ENCODE measurements at places on chromosomes 7 and 10.

GRCh38 chr10:118459642-118460193 is 117.6 kb upstream of the FAM204A start:
- peak; percentile 82 for DNase-seq

DNA sequence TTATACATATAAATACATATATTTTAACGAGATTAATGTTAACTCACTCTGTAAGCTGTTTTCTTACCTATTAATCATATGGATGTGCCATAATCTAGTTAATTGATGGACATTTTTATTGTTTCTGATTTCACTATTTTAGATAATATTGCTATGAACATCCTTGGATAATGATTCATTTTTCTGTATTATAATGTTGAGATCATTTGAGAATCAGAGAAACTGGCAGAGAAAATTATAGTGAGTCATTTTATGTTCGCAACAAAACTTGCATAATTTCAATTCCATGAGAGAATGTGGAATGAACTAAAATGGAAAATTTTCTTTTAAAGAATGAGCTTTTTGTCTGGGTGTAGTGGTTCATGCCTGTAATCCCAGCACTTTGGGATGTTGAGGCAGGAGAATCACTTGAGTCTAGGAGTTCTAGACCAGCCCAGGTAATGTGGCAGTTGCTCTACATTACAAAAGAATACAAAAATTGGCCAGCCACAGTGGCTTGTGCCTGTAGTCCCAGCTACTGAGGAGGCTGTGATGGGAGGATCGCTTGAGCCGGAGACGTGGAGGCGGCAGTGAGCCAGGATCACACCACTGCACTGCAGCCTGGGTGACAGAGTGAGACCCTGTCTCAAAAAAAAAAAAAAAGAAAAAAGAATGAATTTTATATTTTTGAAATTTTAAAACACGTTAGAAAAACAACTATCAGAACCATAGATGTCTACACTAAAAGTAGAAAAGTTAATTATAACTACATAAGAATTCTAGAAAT is 40.5 kb downstream of the PAPSS2 start:
- no peak for DNase-seq

- no peak for DNase-seq
These were observed 3.5 kb downstream of the CYTH3 start for GRCh38 chr7:6268907-6269306.

DNA sequence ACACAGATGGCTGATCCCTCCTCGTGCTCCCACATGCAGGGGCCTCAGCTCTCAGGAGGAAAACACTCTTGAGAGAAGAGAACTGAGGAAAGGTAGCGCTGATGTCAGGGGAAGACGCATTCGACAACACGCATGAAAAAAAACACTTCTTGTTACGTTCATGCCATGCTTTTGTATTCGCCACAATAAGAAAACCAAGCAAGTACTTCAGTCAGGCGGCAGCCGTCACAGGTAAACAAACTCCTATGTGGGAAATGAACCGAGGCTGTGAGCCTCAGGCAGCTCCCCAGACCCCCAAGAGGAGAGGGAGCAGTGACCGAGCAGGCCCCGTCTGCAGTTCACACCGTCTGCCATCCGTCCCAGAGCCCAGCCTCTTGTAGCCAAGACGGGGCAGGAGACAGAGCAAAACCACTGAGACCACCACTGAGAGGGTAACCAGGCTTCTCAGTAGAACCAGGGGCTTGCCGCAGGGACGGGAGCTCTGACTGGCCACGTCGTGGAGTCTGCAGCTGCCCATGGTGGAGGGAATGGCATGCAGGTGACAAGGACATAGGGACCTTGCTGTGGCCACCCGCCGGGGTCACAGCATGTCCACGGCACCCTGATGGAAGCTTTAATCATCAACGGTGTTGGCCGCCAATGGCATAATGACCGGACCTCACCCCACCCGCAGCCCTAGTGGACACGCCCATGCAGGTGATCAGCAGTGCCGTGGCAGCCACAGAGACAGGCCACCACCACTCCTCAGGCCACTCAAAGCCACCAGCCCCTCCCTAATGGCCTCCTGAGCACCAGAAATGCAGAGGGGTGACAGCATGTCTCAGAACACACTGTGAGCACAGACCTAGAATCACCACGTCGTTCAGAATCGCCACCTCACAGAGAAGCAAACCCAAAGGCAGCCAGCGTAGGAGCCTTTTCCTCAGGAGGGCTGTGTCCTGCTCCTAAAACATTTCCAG is 304.3 kb downstream of the PTPRN2 start:
- DNase-seq, result no peak

- no peak for DNase-seq
These were observed 546.9 kb downstream of the TCERG1L start for GRCh38 chr10:130764651-130765050.

DNA sequence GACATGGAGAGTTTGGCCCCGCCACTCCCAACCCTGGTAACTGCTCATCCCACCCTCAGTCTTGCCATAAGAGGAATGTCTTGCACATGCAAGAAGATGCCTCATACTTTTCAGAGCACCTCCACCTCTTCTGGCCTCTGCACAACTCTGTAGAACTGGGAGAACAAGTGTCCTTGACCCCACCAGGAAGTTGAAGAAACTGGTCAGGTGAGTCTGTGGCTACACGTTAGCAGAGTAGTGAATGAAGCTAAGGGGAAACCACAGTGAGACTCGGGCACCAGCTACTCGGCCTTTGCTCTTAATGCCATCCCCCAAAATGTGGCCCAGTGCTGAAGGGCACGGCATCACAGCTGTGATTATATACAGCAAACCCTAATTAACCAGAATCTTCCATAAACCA is 110.1 kb downstream of the ARID5B start:
- no peak for DNase-seq

GRCh38 chr7:34756025-34756437 is 98.0 kb downstream of the NPSR1 start:
- no peak for DNase-seq

- no peak for DNase-seq
These were observed 1.0 kb upstream of the ITGA8 start for GRCh38 chr10:15720635-15721287.

DNA sequence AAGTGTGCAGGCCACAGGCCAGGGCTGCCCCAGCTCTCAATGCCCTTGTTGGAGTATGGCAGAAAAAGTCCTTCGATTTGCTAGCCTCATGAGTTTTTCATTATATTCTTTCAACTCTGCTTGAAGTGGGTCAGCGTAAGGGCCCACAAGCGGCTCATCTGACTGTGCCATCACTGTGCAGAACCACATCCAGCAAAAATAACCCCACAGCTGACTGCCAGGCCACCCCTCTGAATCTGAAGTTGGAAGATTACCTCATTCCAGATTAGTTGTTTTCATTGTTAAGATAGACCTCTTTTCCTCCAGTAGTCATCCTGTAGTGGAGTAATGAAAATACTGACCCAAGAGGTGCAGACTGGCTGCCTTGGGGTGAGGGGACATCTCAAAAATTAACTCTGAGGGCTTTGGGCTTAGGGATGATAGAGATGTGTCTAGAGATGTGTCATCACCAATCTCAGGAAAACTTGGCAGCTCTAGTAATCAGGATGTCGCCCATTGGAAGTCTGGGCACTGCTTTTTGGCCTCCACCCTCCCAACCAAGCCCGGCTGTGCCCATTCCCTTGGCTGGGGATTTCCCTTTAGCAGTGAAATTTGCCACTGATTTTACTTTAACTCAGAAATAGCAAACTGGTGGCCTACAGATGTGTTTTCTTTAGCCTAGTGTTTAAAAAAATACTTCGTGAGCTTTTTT is 164.3 kb downstream of the LCOR start:
- DNase-seq, result no peak

DNA sequence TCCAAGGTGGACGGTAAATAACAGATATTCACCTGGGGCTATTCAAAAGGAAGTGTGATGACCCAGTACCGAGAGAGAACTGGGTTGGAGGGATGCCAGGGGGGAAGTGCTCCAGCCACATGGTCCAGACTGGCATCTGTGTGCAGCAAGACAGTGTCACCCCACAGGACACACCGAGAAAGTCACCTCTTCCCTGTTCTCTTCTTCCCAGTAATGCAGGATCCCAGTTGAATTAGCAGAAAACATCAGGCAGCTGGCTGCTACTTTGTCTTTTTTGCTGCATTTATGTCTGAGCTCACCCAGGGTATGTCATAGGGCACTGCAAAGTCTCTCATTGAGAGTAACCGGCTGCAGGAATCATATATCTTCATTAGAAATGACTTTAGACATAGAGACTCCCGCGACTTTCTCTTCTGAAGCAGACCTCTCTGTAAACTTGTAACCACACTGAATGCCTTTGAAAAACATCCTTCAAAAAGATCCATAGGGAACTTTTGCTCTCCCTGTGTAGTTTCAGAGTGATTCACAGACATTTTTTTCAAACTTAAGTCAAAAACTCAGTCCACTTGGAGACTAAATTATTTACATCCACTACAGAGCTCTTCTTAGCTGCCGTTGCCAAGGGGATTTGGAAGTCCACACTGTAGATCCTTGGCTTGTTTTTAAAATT is 609.0 kb upstream of the DPP6 start:
- no peak for DNase-seq

DNA sequence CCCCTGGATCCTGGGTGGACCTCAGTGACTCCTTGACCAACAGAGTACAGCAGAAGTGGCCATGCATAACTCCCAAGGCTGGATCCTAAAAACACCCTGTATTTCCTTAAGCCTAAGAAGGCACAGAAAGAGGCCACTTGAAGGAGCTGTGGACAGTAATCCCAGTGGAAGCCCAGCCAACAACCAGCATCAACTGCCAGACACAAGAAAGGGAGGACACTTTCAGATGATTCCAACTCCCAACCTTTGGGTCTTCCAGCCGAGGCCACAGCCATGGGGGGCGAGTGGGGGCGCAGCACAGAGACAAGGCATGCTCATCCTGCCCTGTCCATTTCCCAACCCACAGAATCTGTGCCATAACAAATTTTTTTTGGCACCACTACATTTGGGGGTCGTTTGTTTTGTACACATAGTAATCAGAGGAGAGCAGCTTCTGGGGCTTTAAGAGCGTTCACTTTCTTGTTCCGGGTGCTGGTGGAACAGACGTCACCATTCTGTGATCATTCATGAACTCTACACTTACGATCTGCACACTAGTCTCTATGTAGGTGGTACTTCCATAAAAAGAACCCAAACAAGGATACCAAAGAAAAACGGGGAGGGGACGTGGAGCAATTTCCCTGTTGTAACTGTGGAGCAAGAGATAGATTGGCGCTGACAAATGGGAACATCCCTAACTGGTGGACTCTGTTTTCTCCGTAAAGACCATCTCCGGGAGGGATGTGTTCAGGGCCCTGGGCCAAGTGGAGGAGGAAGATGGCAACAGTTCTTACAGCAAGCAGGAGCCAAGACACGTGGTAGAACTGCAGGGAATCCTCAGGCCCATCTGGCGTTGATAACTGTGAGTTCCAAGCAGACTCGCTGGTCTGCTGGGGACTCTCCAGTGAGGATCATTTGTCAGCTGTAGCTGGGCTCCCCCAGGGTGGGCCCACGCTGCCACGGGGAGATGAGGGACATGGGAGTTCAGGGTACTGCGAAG is 6.0 kb upstream of the SLC29A3 start:
- no peak for DNase-seq

DNA sequence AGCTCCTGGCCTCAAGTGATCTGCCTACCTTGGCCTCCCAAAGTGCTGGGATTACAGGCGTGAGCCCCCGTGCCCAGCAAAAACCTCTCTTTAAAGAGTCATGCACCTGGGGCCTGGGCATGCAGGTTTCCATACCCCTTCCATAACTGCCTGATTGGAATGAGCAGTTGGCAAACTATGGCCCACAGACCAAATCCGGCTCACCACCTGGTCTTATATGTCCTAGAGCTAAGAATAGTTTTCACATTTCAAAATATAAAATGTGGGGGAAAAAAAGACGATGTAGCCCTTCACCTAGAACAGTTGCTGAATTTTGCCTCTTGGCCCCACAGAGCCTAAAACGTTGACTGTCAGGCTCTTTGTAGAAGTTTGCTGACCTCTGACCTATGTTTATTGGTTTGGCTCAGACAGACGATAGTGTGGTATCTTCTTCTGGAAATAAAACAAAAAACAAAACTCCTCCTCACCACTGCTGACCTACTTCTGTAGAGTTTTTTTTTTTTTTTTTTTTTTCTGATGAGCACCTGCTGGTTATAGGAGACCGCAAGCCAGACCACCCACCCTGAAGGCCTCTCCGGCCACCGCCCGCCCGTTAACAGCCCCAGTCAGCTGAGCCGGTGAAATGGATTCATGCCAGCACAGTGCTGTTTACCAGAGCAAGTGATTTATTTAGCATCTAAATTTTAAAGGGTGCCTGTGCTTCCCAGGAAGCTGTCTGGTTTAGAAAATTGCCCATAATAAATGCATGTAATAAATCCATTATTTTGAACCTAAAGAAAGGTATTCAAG is 33.5 kb upstream of the SFRP5 start:
- no peak for DNase-seq

DNA sequence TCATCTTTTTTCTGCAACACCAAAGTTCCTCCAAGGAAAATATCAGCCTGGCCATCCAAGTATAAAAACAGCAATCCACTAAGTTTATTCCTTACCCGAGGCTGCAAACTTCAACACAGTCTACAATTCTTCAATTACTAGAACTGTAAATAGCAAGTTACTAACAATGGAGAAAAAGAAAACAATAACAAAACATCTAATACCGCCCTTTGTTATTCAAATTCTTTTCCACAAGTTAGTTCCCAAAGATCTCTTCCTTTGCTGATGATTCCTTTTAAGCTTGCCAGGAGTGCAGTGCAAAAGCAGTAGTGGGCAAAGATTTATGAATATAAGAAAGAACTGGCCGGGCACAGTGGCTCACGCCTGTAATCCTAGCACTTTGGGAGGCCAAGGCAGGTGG is 86.2 kb downstream of the CUL2 start:
- no peak for DNase-seq

- no peak for DNase-seq
These were observed 649.6 kb downstream of the REEP3 start for GRCh38 chr10:64170791-64171190.

DNA sequence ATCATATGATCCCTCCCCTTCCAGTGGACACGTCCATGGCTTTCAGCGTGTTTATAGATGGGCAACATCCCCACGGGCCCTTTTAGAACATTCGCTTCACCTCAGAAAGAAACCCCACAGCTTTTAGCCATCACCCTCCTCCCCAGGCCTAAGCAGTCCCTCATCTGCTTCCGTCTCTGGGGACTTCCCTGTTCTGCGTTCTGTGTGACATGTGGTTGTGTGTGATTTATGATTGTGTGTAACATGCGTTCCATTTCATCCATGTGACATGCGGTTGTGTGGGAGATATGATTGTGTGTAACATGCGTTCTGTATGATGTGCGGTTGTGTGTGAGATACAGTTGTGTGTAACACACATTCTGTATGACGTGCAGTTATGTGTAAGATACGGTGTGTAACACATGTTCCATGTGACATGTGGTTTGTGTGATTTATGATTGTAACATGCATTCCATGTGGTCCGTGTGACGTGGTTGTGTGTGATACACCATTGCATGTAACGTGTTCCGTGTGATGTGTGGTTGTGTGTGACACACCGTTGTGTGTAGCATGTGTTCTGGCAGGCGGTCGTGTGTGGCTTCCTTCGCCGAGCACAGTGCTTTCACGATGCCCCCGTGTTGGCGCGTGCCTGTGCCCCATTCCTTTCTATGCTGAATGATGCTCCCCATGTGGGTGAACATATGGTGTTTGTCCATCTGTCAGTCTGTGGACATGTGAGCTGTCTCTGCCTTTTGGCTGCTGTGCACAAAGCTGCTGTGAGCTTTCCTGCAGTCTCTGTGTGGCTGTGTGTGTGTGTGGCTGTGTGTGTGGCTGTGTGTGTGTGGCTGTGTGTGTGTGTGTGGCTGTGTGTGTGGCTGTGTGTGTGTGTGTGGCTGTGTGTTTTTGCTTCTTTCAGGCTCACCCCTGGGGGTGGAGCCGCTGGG is 26.2 kb downstream of the PWWP2B start:
- peak; percentile 62 for DNase-seq

GRCh38 chr7:139118805-139119485 is 9.4 kb upstream of the ZC3HAV1 start:
- peak; percentile 58 for DNase-seq
